ENCODE measurements at places on chromosomes 5 and 9.

DNA sequence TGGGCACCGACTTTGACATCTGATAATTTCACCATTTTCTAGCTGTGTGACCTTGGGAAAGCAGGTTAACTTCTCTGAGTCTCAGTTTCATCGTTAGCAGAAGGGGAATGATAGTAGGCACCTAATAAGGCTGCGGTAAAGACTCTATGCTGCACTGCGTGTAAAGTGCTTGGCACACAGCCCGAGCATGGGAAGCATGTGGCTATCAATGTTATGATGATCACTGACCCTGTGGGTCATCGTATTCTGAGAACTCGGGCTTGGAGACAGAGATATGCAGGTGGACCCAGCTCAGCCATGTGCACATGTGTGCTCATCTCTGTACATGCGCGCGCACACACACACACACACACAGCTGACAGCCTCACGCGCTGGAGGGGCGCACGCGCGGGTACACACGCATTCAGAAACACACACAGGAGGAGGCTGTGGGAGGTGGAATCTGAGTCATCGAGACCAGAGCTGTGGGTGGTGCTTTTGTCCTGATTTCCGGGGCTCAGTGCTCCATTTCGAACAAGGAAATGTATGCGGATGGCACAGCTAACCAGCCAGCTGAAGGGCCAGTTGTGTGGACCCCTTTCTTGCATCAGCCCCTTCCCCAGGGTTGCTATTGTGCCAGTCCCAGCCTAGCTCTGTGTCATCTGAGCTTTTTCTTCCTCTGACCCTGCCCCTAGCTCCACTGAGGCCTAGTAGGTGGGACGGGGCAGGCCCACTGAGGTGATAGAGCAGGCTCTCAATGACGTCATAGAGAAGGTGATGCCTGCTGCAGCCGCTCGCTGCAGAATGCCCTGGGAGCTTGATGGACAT is 11.1 kb upstream of the ARAP3 start:
- no peak for DNase-seq

DNA sequence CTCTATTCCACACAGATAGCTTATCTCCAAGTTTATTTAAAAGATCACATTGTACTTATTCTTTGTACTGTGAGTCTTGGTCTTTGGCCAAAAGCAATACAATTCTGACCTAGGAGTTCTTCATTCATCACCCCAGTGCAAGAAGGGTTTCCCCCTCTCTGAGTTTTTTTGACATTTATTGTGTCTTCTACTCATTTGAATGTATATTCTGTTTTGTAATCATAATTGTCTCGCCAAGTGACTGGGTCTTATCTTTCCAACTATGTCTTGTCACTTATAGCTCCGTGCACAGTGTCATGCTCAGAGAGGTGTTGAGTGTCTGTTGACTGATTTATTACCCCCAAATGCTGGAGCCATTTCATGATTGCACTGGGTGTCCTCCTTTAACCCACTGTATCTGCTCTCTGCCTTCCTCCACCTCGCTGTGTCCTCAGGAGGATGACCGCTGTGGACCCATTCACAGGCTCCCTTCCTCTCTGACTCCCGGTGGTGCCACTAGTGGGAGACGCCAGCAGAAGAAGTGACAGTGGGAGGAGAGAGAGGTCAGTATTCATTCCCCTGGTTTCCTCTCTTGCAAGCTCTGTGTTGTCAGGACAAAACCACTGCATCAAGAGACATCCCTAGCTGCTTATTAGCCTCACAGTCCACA is 11.2 kb upstream of the TRIO start:
- no peak for DNase-seq

- peak; percentile 40 for DNase-seq
Measured at GRCh38 chr9:98775831-98776441, 20.4 kb downstream of the ANKS6 start.

DNA sequence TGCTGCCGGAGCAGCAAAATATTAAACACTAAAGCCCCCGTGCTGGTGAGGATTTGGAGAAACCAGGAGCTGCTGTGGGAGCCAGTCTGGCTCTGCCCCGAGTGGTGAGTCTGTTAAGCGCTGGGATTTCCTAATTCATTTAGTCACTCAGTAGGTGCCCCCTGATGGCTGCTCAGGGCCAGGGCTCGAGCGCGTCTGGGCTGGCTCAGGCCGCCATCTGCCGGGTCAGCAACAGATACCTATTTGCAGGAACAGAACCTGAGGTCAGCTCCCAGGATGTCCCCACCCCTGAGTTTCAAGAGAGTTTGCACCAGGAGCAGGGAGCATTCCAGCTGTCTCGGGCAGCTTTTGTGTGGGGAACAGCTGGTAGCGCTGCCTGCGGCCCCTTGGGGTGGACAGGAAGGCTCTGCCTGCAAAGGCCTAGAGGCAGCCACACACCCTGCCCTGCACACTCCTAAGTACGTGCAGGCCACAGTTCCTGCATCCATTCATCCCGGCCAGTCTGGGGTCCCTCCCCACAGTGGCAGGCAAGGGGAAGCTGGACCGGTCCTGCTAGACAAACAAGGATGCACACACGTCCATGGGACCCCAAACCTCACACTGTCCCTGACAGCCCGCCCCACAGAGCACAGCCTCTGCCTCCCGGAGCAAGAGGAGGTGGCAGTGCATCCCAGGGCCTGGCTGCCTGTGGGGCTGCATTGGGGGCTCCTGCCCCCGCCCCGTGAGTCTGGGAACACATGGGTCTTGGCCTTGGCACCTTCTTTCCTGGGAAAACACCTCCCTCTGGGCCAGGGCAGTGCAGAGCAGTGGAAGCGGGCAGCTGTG is 83.7 kb downstream of the ADAMTS2 start:
- DNase-seq = no peak

DNA sequence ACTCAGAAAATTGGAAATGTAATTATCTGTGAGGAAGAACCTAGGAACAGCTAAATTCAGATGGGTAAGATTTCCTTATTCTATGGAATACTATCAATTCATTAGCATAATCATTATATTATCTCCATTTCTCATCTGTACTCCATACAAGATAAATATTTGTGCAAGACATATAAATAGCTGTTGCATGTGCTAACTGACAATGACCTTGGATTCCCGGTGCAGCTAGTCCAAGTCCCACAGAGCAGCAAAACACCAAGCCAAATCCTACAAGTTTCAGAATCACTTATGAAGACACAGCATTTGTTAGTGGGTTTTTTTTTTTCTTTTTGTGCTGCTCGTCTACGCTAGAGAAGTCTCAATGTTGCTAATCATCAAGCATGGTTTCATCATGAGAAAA is 64.8 kb downstream of the NUDT12 start:
- no peak for DNase-seq

DNA sequence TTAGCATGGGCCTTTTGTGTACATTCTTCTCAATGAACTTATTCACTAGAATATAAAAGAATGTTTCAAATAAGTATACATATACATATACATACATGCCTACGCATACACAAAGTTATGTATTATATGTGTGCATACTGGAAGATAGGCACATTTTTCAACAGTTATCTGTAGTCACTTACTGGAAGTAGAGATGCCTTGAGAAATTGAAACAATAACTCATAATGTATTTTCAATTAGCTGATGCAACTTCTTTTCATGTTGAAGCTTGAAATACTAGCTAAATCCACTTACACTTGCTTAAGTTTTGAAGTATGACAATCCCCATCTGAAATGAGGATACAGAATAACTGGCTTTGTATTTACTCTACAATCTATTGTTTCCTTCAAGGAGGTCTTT is 469.0 kb upstream of the PTGER4 start:
- no peak for DNase-seq

DNA sequence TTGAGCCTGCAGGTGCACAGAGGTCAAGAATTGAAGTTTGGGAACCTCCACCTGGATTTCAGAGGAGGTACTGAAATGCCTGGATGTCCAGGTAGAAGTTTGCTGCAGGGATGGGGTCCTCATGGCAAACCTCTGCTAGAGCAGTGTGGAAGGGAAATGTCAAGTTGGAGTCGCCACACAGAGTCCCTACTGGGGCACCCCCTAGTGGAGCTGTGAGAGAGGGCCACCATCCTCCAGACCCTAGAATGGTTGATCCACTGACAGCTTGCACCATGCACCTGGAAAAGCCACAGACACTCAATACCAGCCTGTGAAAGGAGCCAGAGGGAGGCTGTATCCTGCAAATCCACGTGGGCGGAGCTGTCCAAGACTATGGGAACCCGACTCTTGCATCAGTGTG is 78.0 kb downstream of the GABRA1 start:
- DNase-seq = no peak

DNA sequence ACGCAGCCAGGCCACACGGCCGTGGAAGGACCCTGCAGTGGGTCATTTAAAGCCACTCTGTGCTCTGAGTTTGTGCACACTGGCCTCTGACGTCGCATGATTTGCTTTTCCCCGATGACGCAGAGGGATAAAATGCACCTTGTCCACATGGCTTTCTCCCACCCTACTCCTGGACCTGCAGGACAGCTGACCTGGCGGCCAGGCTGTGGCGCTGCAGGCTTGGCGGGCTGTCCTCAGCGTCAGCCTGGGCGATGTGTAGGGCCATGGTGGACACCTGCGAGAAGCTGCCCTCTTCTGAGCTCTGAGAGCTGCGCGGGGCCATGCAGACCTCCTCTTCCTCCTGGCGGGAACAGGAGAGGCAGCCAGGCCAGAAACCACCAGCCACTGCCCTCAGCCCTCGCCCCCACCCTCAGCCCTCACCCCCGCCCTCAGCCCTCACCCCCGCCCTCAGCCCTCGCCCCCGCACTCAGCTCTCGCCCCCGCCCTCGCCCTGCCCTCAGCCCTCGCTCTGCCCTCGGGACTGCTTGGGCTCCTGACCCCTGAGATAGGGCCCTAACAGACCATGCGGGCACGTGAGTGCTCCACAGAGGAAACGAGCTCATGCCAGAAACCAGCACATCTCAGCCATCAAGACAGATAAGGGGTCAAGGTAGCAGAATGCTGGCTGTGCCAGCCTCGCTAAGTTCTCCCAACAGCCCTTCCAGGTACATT is 20.0 kb upstream of the SCGB3A1 start:
- peak; percentile 84 for DNase-seq

- DNase-seq = no peak
Measured at GRCh38 chr5:158811350-158811749, 288.4 kb downstream of the EBF1 start.

- DNase-seq = no peak
Measured at GRCh38 chr5:158313027-158313732, 454.2 kb upstream of the CLINT1 start.

- no peak for DNase-seq
Measured at GRCh38 chr5:106408570-106408969, 1262.2 kb downstream of the EFNA5 start.

DNA sequence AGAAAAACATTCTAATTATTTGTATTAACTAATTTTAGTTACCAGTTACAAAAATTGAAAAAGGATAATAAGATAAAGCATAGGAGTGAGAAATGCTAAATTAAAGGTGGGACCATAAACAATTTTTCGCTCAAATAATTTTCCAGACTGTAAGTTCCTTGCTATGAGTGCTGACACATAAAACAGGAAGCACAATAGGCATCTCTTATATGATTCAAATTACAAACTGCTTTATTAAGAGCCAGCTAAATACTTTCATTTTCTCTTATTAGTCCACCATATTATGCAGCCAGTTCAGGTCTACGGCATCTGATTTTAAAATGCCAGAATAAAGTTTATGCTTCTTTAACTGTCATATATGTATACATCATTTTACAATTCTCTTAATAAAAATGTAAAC is 4.4 kb downstream of the RC3H2 start:
- DNase-seq = no peak

DNA sequence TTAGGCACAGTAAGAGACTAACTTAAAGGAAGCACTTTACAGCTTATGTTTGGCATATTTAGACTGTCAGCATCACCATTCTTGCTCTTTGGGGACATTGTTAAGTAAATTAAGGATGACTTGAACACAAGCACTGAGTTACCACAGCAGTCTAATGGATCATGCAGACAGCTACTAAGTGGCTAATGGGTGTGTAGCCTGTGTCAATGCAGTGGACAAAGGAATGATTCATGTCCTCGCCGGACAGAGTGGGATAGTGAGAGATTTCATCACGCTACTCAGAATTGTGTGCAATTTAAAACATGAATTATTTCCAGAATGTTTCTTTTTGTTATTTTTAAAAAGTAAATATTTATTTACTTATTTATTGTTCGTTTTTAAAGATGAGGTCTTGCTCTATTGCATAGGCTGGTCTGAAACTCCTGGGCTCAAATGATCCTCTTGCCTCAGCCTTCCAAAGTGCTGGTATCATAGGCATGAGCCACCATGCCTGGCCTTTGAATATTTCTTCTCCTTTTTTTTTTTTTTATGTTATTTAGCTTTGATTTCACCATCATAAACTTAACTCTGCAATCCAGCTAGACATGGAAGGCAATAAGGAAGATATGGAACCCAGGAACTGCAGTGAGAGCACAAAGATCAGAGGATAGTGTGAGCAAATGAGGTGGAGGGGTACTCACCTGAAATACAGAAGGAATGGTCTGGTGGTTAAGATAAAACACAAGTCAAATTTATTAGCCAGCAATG is 53.0 kb upstream of the KLF4 start:
- DNase-seq = no peak
